ENCODE measurements at places on chromosomes 6 and 20.
A peak's percentile ranks its signal among the peaks of the same experiment; 100 is the strongest.

DNA sequence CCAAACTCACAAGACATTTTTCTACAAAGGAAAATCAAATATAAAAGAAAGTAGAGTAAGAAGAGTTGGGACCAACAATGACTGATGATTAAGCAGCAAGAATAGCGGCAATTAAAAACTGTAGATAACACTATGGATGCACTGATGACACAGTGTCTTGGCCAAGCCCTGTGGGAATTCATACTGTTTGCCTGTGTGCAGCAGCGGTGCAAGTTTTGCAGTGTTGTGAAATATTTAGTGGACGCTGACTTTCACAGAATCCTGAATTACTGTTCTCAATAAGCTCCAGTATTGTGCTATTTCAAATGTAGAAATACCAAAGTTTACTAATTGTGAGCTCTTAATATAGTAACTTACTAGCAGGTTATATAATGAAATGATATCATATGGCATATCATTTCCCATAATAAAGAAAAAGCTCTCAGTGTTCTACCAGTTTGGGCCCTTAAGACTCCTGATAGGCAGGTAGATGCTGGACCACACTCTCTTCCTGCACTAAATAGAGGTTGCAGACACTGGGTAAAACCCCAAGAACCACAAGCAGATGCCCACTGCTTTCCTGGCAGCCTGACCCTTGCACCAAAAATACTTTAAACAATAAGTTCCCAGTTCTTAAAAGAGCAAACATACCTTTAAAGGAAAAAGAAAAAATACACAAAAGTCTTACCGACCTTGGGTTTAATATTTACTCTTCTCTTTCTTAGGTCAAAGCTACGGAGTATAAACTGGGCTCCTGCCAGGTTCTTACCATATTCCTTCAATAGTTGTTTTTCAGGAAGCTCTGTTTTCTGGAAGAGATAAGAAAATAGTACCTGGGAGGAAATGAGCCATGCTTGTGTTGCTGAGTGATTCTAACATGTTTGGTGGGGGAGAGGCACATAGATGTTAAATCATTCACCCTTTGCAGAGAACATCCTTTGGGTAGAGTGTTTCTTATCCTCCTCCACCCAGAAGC is 41.6 kb downstream of the ANKEF1 start:
- no peak for DNase-seq

- no peak for DNase-seq
Measured at GRCh38 chr6:157631412-157631811, 191.6 kb upstream of the SNX9 start.

DNA sequence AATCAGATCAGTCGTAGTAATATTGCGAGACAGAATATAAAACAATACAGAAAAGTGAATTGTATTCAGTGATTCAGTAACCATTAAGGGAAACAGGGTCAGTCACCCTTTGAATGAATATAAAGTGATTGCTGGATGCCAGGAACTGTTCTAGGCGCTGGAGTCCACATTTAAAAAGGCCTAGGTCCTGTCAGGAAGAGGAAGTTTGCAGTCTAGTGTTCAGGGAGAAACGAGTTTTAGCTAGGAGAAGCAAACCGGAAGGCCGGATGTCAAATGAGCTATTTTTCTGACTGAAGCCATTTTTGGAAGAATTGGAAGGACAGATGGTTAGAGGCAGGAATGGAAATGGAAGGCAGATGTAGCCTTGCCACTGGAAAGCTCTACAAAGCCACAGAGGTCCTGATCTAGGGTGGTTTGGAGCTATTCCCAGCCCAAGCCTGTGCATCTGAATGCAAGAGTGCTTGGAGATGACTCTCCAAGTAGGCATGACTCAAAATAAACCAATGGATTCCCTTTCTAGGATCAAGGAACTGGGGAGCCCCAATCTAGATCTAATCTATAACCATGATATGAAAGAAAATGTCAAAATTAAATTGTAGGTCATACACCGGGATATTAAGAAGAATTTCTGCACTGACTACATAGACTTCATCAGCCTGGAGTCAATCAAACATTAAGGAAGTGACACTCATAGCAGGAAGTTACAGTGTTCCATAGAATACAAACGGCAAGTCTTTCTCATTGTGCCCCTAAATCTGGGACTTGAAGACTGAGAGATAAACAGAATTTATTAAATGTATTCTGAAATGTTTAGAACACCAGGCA is 36.8 kb upstream of the CDKAL1 start:
- DNase-seq: no peak

DNA sequence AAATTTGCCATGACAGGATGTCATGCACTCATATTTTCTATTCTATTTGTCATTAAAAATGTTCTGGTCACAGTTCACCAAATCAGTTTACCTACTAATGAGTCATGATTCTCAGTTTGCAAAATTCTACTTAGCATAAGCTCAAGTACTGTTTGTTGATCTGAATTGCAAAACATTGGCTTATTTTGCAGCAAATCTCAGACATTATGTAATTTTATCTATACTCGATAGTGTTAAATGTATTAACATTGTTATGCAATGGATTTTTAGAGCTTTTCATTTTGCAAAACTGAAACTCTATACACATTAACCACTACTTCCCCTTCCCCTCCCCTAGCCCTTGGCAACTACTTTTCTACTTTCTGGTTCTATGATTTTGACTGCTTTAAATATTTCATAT is 213.8 kb upstream of the ZFP64 start:
- peak; percentile 29 for DNase-seq

DNA sequence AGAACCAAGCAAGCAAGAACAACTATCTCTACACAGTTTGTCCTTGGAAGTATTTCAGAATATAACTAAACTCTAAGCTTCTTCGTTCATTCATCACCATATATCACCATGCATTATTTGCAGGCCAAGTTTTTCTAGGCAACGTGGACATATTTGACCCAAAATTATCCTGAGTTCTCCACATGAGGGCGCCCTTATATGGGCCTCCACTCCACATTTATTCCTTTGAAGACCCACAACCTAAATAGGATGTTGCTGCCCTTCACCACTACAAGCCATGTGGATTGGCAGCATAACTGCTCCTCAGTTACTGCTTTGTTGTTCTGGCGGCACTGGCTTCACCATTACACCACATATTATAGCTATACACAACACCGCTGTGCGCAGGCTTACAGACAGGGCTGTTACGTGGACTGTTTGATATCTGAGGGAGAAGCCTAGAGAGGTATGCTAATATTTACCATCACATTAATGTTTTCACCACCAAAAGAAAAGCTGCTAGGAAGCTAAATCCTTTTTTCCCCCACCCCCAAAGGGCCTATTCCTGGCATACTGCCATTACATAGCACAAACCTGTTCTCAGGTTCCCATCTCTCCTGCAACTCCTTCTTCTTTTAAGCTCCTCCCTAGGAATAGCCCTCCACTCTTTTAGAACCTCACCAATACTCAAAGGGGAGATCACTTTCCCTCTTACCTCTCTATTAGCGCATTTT is 411.7 kb downstream of the C6orf118 start:
- DNase-seq: no peak

Measured in activated CD4-positive, alpha-beta T cell treated with anti-CD3 and anti-CD28 coated beads, Interleukin-2, Interleukin-6, amounts not matched to agents 100 ng/mL and 50 ng/mL, durations not matched to agents 16 hours and 8 hours (primary cell).